ENCODE measurements at places on chromosomes 3 and 15.

GRCh38 chr3:52882377-52882776 is 15.0 kb downstream of the STIMATE start:
- no peak for DNase-seq

DNA sequence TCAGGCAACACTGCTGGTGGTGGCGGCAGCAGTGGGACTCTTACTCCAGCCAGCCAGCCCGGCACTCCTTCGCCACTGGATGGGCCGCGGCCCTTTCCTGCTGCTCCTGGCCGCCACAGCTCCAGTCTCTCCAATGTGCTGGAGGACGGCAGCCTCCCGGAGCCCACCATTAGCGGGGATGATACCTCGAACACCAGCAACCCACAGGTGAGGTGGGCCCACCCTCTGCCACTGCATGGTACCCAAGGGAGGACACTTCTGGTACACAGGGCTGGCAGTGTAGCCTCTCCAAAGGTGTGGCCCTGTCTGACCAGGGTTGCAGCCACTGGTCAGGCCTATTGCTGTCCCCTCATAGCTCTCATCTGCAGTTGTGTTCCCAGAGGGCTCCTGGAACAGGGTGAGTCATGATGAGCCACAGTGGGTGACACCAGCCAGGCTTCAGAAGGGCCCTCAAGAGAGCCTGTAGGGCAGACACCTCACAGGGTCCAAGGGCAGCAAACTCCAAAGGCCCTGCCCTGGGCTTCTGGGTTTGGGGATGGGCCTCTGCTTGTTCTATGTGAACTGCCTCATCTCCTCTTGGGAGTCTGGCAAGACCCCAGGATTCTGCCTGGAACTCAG is 20.8 kb downstream of the NBEAL2 start:
- DNase-seq: no peak

DNA sequence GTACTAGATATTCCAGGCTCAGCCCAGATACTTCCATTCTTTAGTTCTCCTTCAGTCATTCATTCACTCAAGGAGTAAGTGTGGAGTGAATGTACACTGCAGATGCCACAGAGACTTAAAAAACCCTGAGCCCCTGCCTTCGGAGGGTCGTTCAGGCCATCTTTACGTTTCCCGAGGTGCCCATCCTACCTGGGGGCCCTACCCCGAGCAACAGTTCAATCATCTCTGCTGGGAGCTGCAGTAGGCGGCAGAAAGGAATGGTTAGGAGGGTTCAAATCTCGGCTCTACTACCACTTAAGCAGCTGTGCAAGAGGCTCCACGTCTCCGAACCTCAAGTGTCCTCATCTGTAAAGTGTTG is 613 bp downstream of the SEC13 start:
- DNase-seq: no peak

DNA sequence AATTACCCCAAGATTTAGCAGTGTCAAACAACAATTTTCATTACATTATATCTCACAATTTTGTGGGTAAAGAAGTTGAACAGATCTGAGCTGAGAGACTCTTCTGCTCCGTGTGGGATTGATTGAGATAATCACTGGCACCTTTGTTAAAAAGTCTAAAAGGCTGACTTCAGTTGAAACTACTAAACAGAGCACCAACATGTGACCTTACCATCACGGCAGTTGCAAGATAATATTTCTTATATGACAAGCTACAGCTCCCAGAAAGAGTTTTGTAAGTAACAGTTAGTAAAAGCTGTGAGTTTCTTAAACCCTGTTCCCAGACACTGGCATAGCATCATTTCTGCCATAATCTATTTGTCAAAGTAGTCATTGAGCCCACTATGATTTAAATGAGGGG is 25.0 kb downstream of the CGGBP1 start:
- DNase-seq: no peak

- no peak for DNase-seq
These were observed 42.9 kb upstream of the PLCL2 start for GRCh38 chr3:16841904-16842271.

DNA sequence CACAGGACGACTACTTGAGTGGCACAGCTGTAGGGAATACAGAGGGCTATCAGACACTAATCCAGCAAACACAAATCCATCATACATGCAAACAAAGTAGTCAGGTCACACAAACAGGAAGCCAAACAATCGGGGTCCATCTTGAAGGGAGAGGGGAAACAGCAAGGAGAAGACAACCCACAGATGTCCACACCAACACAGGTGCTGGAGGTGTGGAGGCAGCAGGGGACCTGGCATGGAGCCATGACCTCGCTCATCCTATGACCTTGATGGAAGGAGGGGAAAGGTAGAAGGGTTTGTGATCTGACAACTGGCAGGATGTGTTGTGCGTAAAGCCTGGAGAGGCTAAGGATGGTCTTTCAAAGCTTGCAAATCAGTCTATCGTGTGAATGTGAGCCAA is 39.9 kb upstream of the SKOR1 start:
- no peak for DNase-seq

DNA sequence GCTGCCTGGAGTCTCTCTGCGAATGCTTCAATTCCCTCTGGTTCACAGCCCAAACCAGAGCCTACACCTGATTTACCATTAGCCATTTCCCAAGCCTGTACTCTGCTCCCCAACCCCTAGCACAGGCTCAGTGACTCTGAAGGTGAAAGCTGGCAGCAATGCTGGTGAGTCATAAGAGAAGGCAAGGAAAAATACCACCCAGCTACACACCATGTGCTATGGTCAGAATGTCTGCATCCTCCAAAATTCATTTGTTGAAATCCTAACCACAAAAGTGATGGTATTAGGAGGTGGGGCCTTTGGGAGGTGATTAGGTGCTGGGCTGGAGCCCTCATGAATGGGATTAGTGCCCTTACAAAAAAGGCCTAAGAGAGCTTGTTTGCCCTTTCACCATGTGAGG is 117.1 kb upstream of the TJP1 start:
- DNase-seq: no peak

DNA sequence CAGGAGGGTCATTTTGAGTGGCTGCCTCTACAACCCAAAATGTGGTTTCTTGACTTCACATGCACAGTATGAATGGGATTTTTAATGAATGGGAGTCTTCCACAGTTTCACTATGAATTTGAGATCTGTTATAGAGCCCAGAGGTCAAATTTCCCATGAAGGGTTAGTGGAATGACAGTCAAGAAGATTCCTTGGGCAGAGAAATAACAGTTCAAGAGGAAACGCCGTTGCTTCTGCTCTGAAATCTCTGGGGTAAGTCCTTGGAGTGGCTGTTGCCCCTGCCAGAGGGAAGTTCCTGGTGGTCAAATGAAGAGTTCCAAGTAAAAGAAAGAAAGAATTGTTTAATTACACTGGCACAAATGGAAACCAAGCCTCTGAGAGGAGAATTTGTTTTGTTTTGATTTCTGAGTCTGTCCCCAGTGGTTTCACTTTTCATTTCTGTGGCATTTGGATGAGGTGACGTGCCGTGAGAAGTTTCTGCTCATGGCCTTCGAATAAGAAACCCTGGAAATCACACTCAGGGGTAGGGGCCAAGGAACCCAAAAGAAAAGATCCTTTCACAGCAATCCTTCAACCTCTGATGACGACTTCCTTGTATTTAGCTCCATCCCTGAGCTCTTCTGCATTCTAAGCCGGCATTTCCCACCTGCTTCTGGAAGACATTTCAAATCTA is 77.5 kb upstream of the IL12A start:
- DNase-seq: no peak

- no peak for DNase-seq
These were observed 302.1 kb upstream of the SGO1 start for GRCh38 chr3:20488151-20488550.

DNA sequence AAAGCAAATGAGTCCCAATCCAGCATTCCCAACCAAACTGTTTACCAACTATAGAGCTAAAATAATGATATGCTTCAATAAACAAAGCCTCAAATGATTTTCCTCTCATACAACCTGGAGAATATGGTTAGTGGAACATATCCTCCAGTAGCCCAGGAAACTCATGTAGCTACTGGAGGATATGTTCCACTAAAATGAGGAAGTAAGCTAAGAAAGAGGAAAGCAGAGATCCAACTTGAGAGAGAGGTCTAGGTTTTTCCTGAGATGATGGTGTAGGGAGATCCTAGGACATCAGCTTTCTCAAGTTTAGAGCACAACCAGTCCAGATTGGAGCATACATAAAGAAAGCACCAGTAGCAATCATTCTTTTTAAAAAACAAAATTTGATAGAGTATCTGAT is 44.6 kb upstream of the SLC4A7 start:
- no peak for DNase-seq

GRCh38 chr15:73153024-73153423 is 100.8 kb downstream of the NEO1 start:
- DNase-seq: no peak

- no peak for DNase-seq
These were observed 52.4 kb downstream of the PSMD6 start for GRCh38 chr3:63970631-63971475.

- DNase-seq: no peak
These were observed 22.6 kb upstream of the NR2F2 start for GRCh38 chr15:96307856-96308394.

Measured in activated CD8-positive, alpha-beta memory T cell treated with anti-CD3 and anti-CD28 coated beads for 1 hour (primary cell).